ENCODE measurements at places on chromosomes 1 and 21.

DNA sequence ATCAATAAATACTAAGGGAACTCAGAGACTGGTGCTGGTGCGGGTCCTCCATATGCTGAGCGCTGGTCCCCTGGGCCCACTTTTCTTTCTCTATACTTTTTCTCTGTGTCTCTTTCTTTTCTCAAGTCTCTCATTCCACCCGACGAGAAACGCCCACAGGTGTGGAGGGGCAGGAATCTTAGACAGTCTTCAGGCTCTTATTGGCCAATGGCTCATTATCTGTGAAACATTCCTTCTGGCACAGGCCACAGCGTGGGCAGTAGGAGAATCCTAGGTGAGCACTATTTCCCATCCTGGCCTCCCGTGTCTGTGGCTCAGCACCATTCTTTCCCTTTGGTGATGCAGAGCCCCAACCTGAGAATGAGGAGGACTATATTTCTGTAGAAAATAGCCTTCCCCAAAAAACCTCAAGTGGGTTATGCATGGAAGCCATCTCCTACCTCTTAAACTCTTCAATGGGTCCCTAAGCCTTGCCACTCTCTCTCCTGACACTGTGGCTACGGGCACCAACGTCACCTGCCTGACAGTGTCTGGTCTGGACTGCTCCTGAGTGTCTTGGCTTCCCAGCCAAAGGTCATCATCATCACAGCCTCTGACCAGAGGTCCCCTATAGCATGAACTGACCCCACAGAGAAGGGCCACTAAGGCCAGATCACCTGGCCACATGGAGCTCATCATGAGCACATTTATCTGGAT lies 6.2 kb upstream of the SLAMF1 start:
- no peak for DNase-seq

GRCh38 chr1:200180821-200181220 lies 153.3 kb downstream of the NR5A2 start:
- DNase-seq: no peak

DNA sequence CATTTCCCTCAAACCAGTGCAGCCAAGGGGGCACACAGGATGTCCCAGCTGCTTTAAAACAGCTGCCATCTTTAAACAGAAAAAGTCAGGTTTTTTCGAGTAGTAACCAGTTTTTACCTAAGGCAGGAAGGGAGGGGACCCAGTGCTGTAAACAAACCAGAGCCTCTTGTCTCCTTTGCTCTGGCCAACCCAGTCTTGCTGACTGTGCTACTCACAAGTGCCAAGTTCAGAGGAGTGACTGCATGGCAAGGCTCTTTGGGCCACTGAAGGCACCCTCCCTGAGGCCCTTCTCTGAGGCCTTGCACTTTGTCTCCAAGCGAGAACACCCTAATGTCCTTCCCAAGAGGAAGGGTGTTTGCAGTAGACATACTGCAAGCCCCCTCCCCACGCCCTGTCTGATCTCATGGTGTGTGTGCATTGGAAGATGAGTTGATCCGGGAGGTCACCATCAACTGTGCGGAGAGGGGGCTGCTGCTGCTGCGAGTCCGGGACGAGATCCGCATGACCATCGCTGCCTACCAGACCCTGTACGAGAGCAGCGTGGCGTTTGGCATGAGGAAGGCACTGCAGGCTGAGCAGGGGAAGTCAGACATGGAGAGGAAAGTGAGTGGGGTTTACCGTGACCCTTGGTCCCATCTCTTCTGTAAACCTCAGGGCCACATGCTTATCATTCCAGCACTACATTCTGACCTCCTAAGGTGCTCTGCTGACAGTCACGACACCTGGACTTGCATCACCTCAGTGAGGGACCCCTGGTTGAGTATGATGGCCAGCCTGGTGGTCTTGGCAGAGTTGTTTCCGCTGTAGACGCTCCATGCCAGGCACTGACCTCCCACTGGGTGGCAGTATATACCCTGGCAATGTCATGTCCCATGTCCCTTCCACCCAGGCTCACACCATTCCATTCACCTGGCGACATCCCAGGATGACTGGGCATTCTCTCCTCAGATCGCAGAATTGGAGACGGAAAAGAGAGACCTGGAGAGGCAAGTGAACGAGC lies 4.7 kb downstream of the DNALI1 start:
- DNase-seq: no peak

- no peak for DNase-seq
These were observed 69.4 kb downstream of the GPATCH2 start for GRCh38 chr1:217561446-217561845.

DNA sequence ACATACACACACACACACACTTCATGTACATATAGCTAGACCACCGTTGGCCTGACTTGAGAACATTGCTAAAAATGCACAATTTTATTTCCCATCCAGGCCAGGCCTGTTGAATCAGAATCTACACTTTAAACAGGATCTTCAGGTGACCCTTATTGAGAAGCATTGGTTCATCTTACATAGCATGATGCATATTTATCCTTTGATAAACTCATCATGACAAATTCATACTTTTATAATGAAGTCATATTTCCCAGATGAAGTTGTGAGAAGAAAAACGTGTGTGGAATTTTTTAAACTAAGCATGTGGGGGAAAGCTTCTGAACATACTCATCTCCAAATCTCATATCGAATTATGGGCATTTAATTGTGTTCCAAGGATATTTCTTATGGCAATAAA lies 877.7 kb downstream of the MRPL39 start:
- DNase-seq: no peak

DNA sequence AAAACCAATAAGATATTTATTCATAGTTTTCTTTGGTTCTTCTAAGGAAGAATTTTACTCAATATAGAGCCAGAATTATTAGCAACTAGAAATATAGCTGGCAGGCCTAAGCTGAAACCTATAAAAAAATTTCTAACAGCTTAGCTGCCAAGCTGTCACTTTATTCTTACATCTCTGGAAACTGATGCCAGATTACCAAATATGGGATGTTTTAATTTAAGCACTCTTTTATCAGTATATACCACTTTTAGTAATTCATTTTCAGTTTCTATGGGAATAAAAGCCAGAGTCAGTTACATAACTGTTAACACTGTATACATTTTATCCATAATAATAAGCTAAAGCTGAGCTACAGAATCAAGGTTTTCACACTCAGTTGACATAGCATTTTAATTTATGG lies 68.7 kb upstream of the MPC2 start:
- no peak for DNase-seq

DNA sequence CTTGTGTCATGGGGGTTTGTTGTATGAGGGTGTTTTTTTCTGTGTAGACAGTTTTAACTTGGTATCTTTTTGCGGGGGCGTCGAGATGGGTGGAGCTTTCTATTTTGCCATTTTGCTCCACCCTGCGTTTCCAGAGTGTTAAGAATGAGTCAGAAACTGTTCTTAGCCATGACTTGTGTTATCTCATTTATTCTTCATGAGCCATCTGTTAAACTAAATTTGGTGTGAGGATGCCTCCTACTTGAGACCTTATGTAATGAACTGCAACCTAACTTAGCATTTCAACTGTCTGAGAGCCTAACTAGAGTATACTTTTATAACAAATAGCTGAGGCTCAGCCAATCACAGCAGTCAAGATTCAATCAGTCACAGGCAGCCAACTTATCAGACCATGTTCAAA lies 1873.5 kb downstream of the NCAM2 start:
- DNase-seq: no peak
